Kidney glomerular epithelial cell (primary cell): ENCODE measurements at places on chromosomes 16 and 17.

- no peak for DNase-seq
Observed at GRCh38 chr17:27810902-27811557, 10.7 kb upstream of the NOS2 start.

DNA sequence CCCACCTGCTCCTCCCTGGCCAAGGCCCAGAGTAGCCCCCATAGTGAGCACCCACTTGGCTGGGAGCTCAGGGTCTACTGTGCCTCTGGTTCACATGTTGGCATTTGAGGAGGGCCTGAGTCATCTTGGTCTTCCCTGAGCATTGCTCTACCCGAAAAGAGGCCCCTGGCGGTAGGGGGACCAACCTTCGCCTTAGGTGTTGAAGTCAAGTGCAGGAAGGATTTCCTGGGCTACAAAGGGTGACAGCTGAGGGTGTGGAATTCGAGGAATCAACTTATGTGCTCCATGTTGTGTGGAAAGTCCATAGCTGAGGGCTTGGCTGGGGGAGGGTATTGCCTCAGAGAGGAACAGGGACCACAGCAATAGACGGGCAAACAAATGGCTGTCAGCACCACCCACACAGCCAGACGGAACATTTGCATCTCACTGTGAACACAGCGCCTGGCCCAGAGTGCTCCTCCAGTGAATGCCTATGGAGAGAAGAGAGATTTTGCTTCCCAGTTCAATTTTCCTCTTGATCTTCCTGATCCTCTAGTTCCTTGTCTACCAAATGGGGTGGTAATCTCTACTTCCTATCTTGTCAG is 35.6 kb upstream of the NGFR start:
- DNase-seq, result no peak

DNA sequence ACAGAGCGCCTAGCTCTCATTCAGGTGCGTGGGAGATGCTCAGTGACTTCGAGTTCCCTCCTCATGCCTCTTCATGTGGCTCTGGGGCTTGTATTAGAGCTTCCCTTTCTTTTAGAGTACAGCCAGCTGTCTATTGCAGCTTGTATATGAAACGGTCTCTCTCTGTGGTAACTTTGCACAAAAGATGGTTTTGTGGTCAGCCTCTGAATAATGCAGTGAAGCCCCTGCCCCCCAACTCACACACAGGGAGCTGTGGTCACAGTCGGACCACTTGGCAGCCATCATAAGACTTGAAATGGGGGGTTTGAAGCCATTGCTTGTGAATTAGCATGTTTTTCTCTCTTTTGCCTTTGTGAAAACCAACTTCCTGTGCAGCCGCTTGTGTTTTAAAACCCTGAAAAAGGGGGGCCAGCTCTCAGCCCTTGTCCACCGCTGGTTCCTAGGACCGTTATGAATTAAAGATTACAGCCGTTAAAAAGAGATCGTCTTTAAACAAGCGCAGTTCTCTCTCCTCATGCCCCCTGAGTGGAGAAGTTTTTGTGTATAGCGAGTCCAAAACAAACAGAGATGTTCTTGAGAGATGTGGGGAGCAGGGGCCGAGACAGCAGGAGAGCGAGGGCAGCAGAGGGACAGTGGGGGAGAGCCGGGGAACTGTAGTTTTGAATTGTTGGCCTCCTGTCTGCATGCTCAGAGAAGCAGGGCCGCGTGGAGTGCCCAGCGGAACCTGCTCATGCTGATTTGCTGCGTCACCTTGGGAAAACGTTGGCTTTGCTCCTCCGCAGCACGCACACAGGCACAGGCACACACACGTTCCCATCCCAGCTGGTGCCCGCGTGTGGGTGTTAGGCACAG is 199.0 kb downstream of the MSI2 start:
- no peak for DNase-seq

- DNase-seq, result no peak
Observed at GRCh38 chr17:28194382-28194781, 124.6 kb upstream of the TMEM97 start.

DNA sequence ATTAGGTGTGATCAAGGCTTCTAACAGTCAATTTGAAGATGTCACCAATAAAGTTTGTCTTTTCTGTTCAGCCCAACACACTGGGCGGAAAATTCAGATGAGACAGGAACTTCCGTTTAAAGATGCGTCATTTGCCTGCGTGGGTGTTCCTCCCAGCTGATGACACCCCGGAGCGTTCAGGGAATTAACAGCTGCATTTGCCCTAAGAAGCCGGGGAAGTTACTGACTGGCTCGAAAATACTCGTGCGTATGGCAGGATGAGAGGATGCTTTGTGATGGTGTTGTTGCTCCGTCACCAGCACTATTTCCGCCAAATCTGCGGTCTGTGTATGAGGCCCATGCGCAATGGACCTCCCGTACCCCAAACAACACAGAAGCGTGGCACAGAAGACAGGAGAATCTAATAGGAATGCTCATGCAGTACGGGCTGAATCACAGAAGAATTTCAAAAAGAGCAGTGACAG is 11.9 kb upstream of the PVALEF start:
- no peak for DNase-seq
